ENCODE measurements at places on chromosomes 3 and 15.

DNA sequence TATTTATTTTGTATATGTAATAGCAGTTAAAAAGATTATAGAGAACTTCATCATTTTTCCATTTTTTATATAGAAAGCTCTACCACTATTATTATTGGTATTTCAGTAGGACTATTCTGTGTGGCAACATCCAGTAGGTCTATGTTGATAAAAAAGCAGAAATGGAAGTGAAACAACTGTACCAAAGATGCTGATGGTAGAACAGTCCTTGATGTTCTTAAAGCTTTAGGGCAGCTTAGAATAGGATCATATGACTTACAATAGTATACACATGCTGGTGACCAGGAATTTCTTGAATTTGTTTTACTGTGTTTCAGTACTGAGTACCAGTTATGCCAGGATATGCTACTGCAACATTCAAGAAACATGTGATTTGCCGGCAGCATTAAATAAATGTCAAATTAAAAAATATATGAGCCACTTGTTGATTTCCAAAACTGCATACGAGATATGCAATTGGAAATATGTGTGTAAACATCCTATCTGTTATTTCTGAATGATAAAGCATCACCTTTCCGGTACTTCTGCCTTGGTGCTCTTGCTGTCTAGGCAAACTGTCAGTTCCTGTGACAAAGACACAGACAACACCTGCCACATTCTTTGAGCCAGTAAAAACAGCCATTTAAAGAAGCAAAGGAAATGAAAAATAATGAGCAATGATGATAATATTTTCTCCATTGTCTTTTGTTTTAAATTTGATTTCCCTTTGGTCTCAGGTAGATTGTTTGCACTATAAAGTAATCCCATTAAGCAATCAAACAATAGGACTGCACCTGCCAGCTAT is 649.2 kb downstream of the ZPLD1 start:
- no peak for DNase-seq

DNA sequence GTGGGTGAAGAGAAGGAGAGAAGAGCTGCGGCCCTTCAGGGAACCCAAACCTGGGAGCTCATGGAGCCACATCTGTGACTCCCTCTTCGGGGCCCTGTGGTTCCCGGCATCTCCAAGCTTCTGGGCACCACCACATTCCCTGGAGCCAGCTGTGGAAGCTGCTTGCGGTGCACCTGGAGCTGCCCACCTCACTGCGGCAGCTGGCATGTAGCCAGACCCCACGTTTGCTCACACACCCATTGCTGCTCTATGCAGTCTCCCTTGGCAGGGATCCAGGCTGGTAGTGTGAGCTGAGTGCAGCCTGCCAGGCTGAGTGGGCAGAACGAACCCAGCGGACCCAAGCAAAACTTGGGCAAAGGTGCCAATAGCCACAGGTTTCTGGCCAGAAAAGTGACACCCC is 16.8 kb upstream of the PLA2G4E start:
- DNase-seq, result no peak

DNA sequence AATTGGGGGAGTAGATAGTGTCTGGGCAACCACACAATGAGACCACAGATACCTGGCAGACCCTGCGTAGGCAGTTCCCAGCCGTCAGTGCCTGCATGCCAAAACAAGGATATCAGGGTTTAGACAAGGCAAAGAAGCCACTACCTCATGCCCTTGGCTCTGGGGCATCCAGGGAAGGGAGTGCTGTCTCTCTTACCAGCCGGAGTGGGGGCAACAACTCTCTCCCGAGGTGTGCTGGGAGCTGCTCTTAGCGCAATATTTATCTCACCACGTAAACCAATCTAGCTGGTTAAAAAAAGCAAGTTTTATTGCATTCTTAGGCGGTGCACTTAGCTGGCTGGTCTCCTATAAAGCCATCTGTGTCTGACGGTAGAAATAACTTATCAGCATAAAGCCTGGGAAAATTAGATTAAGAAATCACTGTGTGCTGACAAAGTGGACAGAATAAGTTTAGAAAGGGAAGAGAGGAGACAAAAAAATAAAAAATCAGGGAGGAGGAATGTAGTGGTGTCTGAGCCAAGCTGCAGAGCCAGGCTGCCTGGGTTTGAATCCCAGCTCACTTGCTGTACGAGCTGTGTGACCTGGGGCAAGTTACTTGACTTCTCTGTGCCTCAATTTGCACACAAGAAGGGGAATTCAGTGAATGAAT is 273.2 kb downstream of the PDZRN3 start:
- DNase-seq, result no peak

- no peak for DNase-seq
These were observed 32.3 kb downstream of the STOML1 start for GRCh38 chr15:73959801-73960200.

DNA sequence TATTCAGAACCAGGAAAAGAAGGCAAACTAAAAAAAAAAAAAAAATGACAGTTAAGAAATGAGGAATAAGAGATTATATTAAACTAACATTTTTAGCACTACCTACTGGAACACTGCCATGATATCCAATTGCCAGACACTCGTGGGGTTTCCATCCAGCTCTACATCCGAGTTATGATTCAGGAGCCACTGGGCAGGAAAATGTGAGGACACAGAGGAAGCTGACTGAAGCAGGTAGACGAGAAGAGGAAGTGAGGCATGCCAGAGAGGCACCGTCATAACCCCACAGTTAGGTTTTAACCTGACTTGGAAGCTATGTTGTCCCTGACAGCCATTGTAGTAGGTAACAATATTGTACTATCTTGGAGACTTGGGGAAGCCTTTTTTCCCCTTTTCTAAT is 495.0 kb downstream of the NLGN1 start:
- DNase-seq, result no peak

DNA sequence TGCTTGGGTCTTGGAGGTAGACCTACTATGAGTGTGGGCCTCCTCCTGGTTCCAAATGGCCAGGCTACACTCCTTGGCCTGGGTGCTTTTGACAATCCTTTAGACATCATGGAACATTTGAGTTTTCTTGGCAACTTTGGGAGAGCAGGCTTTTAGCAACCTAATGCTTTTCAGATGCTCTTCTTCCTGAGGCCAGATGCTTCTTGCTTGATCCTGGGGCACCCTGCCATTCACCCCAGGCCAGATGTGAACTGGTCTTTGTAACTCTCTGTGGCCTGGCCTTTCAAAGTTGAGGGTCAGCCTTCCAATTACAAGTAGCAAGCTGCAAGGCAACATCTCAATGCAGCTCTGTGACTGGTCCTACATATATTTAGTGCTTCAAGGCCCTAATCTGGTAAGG is 40.5 kb downstream of the RTP1 start:
- no peak for DNase-seq

DNA sequence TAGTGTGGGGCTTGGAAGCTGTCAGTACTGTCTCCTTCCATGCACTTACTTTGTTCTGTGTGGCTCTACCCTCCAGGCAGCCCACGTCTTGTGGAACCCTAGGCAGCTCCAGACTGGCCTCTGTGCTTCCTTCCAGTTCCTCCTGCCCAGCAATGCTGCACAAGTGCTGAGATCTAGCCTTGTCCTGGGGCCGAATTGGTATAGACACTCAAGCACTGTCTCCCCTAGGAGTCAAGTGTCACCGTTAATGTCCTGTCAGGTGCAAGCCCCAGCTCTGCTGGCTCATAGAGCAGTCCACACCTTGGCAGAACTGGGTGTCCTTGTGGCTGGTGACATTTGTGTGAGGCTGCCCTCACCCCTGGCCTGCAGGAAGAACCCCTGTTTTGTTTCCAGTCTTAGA is 130.1 kb downstream of the EEFSEC start:
- DNase-seq, result no peak

GRCh38 chr3:176953106-176954060 is 243.9 kb downstream of the TBL1XR1 start:
- DNase-seq, result no peak

- peak; percentile 40 for DNase-seq
These were observed 83.9 kb downstream of the CHSY1 start for GRCh38 chr15:101167753-101168462.

DNA sequence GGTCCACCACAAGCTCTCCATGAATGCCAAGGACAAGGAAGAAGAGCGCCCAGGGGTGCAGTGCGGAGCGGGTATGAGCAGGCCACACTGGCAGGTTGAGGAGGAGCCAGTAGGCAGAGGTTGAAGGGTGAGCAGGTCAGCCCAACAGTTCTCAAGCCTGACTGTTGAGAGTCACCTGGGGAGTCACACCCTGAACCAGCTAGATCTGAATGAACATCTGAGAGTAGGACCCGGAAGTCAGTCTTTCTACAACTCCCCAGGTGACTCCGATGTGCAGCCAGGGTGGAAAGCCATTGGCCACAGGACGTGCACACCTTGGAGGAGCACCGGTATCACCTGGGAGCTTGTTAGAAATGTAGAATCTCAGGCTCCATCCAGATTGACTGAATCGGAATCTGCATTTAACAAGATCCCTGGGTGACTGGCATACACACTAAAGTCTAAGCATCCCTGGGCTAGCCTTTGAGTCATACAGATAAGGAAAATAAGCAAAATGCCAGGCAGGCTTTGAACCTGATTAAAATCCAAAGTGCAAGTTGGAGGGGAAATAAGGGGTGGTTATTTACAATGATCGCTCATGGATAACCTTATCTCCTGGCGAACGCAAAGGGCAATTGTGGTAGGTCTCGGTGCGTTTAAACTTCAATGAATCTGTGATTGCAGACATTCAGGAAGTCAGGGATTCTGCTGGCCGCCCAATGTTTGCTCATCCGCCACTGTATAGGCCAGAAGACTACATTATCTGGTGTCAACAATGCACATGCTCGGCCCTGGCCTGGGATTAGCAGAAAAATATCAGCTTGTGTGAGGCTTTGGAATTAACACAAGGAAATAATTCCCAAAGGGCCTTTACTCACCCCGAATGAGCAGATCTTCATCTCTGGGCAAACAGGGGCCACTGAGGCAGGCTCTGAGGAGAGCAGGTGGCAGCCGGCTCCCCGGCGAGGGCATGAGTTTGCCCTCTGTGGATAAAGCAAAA is 11.7 kb upstream of the LYZL4 start:
- no peak for DNase-seq

GRCh38 chr3:123068601-123069381 is 2.0 kb downstream of the PDIA5 start:
- no peak for DNase-seq

GRCh38 chr3:155704771-155705559 is 39.9 kb downstream of the PLCH1 start:
- DNase-seq, result no peak

DNA sequence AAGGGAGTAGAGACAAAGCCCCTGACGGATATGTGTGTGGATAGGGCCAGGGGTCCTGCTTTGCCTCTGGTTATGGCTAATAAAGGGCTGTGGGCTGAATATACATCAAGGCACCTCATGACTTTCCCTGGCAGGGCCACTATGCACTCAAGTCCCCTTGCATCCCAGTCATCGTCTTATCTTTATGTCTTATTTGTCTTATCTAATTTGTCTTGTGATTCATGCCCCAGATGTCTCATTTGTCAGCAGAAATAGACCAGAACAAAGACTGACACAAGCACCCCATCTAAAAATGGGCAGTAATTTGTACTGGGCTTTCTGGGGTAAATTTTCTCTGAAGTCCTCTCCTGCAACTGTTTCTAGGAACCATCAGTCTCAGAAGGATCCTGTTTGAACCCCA is 68.6 kb downstream of the ITGA11 start:
- no peak for DNase-seq

DNA sequence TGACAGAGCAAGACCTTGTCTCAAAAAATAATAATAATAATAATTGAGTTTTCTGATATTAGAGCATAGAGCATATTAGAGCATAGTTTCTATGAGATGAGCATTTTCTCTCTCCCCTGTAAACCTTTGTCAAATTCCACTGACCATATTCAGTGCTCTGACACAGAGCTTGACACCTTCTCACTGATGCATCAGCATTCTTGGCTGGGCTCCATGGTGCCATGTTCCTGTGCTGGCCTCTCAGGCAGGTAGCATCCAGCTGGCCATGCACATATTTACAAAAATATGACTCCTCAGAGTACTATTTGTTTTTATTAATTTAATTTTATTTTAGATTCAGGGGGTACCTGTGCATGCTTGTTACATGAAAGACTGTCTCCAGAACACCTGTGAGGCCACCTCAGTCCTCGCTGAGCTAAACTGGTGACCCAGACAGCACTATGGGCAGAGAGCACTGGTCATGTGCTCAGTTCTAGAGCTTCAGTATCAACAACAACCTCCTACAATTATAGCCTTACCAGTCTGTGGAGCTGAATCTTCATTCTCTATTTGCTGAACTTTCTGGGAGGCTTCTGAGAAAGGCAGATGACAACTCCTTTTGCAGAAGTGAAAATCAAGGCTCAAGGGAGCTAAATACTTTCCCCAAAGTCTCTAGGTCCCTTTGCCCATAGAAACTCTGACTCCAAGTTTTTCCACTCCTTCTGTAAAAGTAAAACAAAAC is 21.6 kb upstream of the SLC28A2 start:
- no peak for DNase-seq

GRCh38 chr15:81941479-81941878 is 104.3 kb downstream of the MEX3B start:
- no peak for DNase-seq

DNA sequence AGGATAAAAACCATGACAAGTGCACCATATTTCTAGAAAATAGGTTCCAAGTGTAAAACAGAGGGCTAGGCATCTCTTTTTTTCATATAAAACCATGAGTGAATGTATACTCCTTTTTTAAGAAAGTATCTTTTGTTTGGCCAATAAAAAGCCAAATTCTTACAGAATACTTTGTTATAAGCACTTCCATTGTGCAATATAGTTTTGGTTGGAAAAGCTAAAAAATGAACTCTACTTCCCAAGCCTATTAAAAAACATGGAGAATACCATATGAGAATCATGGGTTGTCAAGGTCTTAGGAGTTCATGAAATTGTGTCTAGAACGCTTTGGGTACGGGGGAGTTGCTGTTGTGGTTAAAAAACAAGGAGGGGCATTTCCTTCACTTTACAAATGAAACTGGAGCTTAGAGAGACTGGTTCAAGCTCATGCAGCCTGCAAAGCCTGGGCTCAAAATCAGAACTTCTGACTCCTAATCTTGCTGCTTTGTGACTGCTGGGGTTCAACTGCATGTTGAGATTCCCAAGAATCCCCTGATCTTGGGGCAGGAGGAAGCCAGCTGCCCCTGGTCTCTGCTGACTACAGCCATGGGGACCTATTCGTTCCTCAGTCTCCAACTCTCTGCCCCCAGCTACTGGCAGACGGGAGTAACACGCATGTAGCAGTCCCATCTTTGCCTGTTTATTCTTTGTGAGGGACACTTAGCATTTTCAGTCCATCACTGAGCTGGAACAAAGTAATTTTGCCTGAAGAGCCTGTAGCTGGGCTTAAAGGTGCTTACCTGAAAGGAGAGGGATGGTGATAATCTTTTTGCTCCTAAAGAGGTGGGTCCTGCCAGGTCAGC is 229.1 kb downstream of the CHST2 start:
- peak; percentile 10 for DNase-seq
